ENCODE measurements at places on chromosomes 12 and 14. TPM values are rescaled to one million over a fixed set of nuclear protein-coding genes. Genes with fewer than 3 reads are reported as not detected.

DNA sequence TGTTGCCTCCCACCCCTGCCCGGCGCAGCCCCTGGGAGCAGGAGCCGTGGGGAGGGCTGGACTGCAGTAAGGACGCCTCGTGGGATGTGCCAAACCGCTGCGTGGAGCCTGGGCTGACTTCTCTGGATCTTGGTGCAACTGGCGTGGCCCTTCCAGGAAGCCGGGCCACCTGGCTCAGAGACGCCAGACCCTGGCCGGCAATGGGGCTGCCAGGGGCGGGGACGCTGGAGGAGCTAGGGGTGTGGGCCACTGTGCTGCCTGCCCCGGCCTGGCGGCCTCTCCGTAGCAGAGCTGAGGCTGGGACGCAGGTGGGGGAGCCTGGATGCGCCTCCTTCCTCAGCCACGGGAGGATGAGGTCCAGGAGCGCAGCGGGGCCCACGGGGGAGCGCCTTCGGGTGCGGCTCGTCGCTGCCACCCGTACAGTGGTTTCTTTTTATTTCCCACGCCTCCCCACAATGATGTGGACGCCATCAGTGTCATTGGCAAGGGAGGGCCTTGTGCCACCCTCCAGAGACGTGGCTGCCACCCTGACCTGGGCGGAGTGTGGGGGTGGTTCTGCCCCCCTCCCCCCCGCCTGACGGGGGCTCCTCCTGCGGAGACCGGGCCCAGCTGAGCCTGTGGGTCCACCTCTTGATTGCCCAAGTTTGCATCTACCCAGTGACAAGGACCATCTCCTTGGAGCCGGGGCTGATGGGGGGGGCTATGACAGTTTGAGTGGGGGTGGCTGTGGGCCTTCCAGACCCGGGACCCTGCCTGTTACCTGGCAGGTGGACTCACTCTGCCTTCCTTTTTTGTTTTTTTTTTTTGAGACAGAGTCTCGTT lies 11.3 kb downstream of the DDX51 start:
- peak; percentile 64 for DNase-seq

The ACOT4 gene
- total RNA-seq, result 4.9 TPM

DNA sequence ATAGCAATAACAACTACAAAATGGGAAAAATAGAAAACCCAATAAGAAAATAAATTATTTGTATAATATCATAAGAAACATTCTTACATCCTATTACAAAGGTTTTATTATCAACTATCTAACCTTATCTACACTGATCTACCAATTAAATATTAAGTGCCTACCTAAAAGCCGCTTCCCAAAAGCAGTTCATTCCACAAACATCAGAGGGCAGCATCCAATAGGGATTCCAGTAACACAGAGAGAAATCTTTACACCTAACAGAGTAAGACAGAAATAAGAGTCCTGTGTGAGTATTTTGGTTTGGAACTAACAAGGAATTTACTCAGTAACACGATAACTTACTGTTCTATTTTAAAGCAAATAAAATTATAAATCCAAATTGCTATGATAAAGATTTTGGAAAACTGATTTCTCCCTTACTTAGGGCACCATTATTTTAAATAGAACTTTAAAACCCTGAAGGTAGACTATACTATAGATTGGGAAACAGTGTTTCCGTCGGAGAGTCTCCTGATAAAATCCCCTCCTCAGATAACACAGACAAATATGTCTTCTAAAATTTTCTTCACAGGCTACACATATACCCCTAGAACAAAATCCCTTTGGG lies 15.0 kb downstream of the GXYLT1 start:
- DNase-seq, result no peak

The FGF6 gene
- total RNA-seq, result not detected

Data from mesenteric fat pad (tissue), 1 donor.